Progenitor cell of endocrine pancreas (in vitro differentiated cells): ENCODE measurements at places on chromosomes 4 and X. TPM values are rescaled to one million over a fixed set of nuclear protein-coding genes. Genes with fewer than 3 reads are reported as not detected.

DNA sequence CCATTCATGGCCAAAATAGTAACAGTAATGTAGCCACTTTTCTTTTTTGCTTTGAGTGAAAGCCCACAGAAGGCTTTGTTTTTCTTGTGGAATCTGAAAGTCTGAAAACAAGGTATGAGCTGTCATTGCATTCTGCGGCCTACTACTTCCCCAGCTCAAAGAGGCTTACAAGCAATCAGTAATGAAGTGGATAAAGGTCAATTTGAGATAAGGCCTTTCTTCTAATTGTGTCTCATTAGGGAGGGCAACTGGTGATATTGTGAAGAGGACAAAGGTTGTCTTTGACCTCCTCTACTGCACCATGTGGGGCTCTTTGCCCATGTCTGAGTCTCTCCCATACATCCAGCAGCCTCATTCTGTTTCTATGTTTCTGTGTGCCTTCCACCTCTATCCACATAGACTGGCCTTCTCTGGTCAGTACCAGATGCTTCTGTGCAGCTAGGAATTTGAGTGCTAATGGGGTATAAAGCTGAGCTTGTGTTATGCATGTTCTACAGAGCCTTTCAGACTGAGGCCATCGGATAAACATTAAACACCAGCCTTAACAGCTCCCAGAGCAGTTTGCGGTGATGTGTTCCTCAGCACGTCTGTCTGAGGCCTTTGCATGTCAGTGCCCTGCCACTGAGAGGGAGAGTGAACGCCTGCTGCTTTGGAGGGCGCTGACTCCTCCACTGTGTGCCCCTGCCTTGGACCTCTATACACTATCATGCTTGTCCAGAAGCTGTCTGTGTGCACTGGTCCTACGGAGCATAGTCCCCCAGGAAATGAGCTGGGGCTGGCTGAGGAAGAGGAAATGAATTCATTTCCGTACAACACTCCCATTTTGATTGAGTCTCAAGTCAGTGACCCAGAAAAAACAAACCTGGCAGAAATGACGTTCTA is 80.2 kb downstream of the SH2D1A start:
- DNase-seq, result no peak

- no peak for DNase-seq
Measured at GRCh38 chrX:26581091-26581490, 365.1 kb downstream of the MAGEB5 start.

DNA sequence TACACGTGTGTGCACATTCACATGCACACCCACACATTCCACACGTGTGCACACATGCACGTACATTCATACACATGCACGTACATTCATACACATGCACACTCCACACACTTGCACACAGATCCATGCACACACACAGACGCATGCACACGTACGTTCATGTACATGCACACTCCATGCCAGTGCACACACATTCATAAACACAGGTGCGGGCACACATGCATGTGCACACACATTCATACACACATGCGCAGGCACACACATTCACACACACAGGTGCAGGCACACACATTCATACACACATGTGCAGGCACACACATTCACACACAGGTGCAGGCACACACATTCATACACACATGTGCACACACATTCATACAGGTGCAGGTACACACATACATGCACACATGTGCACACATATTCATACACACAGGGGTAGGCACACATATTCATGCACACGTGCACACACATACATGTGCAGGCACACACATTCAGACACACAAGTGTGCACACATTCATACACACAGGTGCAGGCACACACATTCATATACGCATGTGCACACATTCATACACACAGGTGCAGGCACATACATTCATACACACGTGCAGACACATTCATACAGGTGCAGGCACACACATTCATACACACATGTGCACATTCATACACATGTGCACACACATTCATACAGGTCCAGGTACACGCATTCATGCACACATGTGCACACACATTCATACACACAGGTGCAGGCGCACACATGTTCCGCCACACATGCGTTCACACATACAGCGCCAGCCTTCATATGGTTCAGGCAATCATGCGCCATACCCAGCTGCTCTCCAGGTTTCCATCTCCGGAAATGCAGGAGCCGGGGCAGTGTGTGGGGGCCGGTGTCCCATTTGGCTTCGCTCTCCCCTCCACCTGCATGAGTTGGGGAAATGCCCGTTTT is 124.8 kb downstream of the HMX1 start:
- DNase-seq, result no peak

- DNase-seq, result no peak
Measured at GRCh38 chr4:6520051-6520636, 47.7 kb upstream of the PPP2R2C start.

DNA sequence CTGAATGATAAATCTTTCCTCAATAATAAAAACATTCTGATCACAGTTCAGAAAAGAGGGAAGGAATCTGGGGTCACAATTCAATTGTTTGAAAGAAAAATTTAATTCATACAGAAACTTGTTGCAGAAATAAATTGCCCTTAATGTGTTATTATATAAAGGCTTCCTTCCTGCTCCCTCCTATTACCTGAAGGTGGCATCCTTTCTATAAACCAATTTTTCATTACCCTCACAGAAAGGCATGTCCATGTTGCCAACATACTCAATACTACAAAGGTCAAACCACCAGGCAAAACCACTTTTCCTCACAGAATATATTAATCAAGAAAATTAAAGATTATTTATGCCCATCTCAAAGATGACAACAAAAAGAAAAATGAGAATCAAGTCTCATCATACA is 194.3 kb upstream of the CT83 start:
- no peak for DNase-seq

- DNase-seq, result no peak
Measured at GRCh38 chr4:40525752-40526598, 103.7 kb downstream of the RBM47 start.

DNA sequence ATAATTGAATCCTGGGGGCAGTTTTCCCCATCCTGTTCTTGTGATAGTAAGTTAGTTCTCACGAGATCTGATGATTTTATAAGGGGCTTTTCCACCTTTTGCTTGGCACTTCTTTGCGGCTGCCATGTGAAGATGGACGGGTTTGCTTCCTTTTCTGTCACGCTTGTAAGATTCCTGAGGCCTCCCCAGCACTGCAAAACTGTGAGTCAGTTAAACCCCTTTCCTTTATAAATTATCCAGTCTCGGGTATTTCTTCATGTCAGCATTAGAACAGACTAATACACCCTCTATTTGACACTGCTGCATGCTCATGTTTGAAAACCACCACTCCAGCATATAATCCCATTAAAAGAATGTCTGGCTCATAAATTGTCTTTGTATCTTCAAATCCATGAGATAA is 264.4 kb upstream of the ITM2A start:
- DNase-seq, result no peak

DNA sequence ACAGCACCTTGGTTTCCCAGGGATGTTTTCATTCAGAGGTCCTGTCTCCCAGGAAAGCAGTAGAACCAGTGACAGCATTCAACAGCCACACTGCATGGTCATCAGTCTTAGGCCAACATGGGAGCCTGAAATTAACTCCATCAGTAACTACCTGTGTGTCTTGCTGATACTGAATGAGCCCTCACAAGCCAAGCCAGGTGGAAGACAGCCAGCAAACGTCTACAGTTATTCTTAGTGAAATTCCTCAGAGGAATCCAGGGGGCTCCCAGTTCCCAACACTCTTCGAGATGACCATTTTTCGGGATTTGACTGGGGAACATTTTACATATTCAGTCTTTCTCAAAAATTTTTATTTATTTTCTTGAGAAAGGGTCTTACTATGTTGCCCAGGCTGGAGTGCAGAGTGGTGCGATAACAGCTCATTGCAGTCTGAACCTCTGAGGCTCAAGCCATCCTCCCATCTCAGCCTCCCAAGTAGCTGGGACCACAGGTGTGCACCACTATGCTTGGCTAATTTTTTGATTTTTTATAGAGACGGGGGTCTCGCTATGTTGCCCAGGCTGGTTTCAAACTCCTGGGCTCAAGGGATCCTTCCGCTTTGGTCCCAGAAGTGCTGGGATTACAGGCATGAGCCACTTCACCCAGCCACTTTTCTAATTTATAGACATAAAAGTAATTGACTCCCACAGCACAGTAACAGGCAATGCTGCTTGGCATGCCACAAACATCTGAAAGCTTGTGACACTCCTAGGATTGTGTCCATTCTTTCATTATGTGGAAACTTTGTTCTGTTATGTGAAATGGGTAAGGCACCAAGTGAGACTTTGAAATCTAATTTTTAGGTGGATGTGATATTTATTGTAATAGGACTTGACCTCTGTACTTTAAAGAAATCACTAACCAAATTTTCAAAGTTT is 116.9 kb downstream of the SOWAHB start:
- DNase-seq, result no peak

DNA sequence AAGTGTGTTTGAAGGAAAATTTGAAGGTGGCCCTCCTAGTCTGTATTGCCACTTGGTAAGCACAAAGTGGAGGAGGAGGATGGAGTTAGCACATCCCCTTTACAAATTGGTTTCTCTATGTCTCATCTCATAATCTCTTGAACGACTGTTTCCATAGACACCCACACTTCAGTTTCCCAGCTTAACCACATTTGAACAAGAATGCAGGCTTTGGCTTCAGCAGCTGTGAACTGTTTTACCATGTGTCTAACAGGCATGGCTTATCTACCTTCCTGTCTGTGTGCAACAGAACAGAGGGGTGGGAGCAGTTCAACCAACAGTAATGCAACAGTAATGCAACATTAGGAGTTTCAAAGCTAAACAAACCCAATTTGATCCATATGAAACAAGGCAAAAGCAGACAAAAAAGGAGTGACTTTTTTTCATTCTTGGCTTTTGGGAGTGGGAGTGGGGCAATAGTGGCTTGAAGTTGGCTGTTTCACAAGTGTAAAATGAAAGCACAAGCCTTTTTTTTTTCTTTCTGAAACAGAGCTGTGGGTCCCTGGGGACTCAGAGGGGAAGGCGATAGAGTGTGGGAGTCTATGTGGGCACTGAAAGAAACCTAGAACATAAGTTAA is 108.0 kb downstream of the ITM2A start:
- DNase-seq, result no peak

GRCh38 chr4:145196747-145197146 is 16.4 kb upstream of the OTUD4 start:
- DNase-seq, result no peak

DNA sequence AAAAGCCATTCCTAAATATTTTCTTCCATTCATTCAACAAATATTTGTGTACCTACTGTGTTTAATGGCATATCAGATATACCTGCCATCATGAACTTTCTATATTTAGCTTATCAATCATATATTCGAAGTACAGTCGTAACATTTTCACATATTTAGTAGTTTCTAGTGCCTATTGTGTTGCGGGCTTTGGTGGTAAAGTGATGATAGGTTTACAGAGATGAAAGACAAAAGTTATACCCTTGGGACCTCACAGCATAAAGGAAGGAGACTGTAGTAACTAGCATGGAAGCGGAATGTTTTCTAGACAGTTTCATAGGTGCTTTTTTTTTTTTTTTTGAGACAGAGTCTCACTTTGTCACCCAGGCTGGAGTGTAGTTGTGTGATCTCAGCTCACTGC is 39.5 kb downstream of the RBPJ start:
- no peak for DNase-seq

- no peak for DNase-seq
Measured at GRCh38 chrX:96449896-96450295, 234.7 kb upstream of the DIAPH2 start.

DNA sequence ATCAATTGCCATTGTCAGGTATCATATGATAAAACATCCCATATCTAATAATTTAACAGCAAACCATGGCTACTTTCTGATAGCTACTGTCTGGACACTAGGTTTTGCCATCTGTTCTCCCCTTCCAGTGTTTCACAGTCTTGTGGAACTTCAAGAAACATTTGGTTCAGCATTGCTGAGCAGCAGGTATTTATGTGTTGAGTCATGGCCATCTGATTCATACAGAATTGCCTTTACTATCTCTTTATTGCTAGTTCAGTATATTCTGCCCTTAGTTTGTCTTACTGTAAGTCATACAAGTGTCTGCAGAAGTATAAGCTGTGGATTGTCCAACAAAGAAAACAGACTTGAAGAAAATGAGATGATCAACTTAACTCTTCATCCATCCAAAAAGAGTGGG is 7.0 kb downstream of the NPY5R start:
- DNase-seq, result no peak

DNA sequence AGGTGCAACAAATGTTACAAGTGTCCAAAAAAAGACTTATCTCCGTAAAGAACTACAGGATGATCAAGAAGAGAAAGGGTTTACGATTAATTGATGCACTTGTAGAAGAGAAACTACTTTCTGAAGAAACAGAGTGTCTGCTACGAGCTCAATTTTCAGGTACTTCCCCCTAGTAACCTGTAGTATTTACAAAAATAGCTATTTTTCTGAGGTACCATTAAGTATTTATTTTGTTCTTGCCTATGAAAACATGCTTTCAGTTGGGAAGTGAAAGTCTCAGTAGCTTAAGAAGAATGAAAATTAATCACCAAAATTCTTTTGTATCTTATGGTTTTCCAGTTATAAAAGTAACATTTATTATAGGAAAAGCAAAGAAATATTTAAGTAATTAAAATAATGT is 5.9 kb downstream of the THAP9 start:
- no peak for DNase-seq

- DNase-seq, result no peak
Measured at GRCh38 chrX:105190252-105190853, 30.1 kb downstream of the TEX13A start.

DNA sequence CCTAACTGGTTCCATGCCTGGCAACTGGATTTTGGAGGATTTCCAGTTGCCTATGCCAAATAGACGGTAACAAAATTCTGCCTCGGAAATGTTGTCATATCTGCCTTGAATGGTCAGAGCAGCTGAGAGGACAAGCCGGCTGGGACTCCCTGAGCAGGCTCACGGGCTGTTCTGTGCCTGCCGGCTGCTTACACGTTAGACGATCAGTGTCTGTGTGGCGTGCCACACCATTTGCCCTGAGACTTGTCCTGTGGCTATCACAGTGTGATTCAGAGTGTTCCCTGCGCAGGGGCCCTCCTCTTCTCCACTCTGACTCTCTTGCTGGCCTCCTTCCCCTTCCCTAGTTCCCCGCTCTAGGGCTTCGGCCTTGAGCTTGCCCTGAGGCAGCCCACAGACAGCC is 42.4 kb downstream of the RAI2 start:
- no peak for DNase-seq

- no peak for DNase-seq
Measured at GRCh38 chrX:10570601-10571000, 49.8 kb downstream of the MID1 start.

GRCh38 chrX:72666451-72666850 is 47.7 kb downstream of the PHKA1 start:
- no peak for DNase-seq

DNA sequence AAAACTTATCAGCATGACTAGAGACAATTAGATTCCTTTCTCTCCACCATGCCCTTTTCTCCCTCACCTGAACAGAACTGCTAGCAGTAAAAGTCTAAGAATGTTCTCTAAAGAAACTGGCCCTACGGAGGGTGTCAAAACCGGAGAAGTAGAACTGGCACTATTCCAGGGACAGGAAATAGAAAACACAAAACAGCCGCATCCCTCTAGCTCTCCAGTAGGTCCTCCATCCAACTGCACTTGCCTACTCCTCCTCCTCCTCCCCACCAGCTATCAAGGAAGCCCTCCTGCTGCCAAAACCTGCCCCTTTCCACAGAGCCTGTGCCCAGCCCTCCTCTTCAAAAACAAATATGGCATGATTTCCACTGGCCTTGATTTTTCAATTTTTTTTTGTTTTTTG is 28.4 kb downstream of the FUNDC1 start:
- no peak for DNase-seq

Gene FOXR2
- total RNA-seq, result not detected in 2 replicates

Gene MUC7
- total RNA-seq, result not detected in 2 replicates

Gene PCDH10
- 0.53 and 0.69 TPM in 2 replicates for total RNA-seq

Gene SLITRK4
- 14.5 and 15.7 TPM in 2 replicates for total RNA-seq

Gene ADH1C
- total RNA-seq, result 3.3 and 4.6 TPM in 2 replicates

Gene CXCL6
- total RNA-seq, result 0.44 and 1.1 TPM in 2 replicates

Gene MAP7D2
- total RNA-seq, result 1.4 and 1.5 TPM in 2 replicates

Gene CCNI
- 300 and 322 TPM in 2 replicates for total RNA-seq
